ENCODE measurements at places on chromosomes 2 and 18.

DNA sequence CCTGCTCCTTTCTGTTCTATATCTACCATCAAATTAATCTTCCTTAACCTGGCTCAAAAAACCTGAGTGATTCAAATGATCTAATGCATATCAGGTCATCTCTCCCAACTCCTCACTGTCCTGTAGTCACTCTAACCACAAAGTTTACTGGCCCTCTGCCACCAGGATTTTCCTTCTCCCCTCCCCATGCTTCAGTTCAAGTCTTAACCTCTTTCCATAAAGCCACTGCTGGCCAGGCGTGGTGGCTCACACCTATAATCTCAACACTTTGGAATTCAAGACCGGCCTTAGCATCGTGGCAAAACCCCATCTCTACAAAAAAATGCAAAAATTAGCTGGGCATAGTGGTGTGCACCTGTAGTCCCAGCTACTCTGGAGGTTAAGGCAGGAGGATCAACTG, 7.5 kb upstream of the SP3 start:
- DNase-seq: no peak

DNA sequence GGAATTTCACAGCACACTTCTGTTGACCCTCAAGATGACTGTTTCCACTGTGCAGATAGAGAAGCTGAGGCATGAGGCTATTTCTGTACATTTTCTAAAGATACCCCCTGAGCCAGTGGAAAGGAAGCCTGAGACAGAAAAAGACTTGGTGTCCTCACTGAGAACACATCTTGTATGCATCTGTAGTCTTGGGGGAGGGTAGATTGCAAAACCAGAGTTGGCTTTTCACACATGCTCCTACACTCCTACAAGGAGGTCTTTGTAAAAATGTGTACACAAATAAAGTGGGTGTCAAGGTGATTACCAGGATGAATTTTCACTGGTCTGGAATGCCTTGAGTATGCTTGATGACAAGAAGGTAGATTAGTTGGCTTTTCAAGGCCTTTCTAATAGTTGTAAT, 98.0 kb downstream of the KCTD18 start:
- no peak for DNase-seq

DNA sequence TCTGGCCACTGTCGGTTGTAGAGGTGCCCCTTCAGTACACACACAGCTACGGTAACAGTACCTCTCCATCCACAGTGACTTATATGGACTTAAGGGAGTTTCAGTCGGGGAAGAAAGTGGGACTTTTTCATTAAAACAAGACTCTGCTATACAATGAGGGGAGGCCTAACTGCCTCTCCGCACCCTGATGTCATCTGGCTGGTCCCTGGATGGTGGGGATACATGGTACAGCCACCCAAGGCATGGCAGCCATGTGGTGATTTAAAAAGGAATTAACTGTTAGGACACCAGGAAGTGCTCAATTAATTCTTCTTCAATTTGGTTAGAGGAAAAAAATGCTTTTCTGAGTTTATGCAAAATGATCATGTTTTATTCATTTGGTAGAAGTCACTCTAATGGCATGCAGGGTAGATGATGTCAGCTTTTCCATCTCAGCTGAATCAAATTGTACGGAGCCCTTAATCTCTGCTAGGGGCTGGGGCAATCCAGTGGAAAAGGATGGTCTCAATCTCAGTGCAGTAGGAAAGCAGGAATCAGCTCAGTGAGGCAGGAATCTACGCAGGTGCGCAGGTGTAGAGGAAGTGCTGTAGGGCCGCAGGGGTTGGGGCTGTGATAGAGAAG, 243.9 kb downstream of the PRKCE start:
- no peak for DNase-seq

DNA sequence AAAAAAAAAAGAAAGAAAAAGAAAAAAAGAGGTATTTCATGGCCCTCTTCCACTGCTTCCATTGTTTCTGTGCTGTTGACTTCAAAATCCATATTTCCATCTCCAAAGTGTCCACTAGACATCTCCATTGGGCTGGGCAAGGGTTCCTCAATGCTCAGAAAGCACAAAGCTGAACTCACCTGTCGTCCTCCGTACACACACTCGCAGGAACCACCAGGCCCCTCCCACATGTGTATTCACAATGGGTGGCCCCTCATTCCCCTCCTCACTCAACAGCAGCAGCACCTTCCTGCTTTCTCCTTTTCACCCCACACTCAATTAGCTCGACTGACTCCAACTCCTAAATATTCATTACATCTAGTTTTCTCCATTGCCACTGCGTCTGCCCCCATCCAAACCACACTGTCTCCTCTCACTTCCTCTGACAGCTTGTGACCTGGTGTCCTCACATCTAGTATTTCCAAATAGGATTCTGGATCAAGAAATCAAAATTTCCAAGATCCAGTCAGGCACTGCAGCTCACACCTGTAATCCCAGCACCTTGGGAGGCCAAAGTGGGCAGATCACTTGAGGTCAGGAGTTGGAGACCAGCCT, 25.2 kb downstream of the OSBPL1A start:
- DNase-seq: no peak

- DNase-seq: peak; percentile 45
Measured at GRCh38 chr2:152025678-152026287, 73.1 kb downstream of the CACNB4 start.

- DNase-seq: no peak
Measured at GRCh38 chr2:209560911-209561310, 137.1 kb downstream of the MAP2 start.

- no peak for DNase-seq
Measured at GRCh38 chr2:16246281-16246850, 306.0 kb downstream of the MYCN start.

- no peak for DNase-seq
Measured at GRCh38 chr18:4734903-4735302, 279.8 kb upstream of the DLGAP1 start.

DNA sequence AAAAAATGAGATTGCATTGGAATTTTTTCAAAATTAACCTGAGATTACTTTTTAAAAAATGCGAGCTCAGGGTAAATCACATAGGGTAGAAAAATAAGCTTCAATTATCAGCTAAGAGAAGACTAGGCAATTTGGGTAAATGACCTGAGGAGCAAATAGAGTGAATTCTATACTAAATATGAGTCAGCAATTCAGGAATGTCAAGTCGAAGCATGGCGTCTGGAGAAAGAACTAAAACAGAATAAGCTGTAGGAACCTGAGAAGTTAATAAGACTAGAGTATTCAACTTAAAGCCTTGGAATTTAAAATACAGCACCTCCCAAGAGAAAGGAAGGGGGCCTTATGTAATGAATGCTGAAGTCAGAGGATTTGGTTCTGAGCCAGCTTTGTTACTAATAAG, 487.0 kb downstream of the SUCLG1 start:
- DNase-seq: no peak

DNA sequence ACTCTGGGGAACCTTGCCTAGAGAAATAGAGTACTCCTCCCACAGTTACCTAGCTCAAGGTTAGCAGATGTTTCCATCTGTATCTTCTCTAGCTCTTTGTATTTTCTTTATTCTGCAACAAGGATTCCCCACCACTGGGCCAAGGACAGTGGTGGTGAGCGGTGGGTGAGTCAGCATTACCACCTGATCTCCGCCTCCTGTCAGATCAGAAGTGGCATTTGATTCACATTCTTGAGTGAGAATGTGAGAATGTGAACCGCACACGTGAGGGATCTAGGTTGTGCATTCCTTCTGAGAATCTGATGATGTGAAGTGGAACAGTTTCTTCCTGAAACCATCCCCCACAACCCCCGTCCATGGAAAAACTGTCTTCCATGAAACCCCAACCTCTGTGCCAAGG, 9.0 kb downstream of the EPB41L3 start:
- DNase-seq: no peak

DNA sequence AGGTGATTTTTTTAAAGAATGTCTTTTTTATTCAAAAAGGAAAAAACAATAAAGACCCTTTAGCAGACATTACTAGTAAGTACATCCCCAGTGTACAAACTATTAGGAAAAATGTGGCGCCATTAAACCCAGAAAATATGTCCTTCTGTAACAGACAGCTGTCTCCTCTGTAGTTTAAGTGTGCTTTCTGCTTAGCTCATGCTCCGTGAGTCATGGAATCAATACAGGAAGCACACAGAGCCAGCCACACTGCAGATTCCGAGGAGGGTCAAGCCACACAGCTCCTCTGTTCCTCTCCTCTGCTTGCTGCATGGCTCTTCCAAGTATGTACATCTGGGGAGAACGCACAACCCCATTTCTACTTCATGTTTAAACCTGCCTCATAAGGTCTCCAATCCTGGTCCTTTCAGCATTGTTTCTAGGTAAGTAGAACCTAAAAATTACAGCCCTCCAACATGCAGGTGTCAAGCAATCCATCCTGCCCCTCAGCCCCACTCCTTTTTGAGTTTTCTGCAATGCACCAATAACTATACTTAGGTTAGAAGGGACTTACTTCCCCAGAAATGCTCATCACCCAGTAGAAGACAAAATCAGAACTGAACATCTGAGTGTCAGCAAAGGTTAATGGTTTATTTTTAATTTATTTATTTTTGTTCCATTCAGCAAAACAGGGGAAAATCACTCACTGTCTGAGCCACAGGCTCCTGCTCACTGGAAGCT, 37.5 kb downstream of the ACVR1 start:
- DNase-seq: peak; percentile 58

GRCh38 chr2:224020523-224020922, 18.6 kb downstream of the SERPINE2 start:
- no peak for DNase-seq

DNA sequence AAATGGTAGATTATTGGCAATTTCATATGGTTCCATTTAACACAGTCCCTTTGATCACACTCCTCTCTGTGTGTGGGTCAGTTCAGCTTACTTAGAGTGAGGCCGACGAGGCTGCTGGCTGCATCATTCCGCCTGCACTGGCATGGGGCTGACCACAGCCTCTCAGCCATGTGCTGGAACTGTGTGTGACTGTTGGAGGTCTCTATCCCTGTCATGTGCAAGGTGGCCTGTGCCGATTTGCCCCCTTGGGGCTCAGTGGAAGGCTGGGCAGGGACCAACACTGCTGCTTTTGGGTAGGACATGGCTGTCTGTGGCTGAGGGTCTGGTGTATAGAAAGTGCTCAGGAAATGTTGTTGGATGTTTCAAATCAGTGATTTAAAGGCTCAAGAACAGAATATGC, 454.0 kb upstream of the HS6ST1 start:
- DNase-seq: no peak

DNA sequence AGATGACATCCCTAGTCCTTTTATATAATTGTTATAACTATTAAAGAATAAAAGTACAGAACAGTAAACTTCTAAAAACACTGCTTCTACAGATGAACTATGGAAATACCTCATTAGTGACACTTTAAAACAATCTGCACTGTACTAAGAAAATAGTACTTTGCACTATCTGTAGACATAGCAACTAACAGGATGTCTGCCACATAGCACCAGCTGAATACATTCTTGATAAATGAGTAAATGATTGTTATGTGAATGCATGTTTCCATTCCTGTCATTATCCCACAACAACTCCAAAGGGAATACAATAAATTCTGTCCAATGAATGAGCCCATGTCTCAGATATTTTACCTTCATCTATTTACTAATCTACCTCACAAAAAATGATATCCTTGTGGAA, 115.3 kb upstream of the SLC35G4 start:
- peak; percentile 72 for DNase-seq

DNA sequence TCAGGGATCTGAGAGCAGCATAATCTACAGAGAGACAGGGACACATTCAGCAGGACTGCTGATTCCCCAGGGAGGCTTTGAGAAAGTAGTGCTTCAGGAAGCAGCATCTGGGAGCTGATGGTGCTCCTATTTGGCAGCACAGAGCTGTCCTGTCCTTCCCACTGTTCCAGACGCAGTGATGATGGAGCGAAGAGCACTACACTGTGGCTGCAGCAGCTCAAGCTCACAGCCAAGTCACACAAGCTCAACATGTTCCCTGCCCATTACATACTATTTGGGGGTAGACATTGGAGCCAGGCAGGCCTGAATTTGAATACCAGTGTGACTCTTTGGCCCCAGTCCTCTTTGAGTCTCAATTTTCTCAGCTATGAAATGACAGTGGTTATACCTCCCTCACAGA, 15.2 kb upstream of the GALM start:
- no peak for DNase-seq

DNA sequence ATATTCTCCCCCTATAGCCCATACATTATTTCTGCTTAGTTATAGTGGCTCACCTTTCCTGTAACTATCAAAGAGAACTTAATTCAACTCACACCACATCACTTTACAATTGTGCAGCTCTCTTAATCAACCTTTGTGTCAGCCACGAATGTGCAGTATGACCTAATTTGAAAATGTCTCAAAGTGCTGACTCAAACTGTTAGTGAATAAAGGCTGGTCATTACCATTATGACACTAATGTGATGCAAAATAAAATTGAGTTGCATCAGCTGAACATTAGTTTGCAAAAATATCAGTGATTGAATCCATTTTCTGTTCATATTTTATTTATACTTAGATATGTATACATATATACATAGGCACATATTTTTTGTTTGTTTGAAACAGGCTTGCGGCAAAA, 251.8 kb downstream of the MEIS1 start:
- DNase-seq: no peak

DNA sequence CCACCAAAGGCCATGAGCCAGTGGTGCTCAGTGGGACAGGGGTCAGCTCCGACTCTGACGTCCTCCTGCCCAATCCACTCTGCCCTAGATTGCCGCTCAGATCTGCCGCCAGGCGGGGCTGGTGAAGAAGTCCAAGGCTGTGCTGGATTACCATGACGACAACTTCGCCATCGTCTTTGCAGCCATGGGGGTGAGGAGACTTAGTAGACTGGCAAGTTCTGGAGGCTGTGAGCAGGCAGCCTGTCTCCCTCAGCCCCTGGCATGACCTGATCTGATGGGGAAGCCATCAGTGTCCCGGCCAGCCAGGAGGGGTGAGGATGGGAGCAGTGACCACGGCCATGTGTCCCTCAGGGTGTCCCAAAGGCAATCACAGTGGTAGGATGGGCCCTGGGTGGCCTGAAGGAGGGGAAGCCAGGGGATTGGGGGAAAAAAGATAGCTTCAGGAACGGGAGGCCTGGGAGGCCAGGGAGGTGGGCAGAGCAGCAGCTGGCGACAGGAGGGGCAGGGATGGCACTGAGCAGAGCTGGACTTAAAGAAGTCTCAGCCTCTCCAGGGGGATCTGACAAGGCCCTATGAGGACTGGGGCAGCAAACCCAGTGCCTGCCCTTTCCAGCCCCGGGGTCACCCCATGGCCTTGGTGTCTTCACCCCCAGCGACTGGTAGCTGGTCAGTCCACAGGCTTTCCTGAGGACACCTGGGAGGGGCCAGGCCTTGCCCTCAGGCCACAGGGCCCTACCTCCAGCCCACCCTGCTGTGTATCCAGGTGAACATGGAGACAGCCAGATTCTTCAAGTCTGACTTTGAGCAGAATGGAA, 17.4 kb upstream of the ANKRD53 start:
- DNase-seq: no peak

Measured in dermis microvascular lymphatic vessel endothelial cell (primary cell).